B cell (primary cell): ENCODE measurements at places on chromosomes 16 and 17. TPM values are rescaled to one million over a fixed set of nuclear protein-coding genes. Genes with fewer than 3 reads are reported as not detected.

KCTD13 gene
- 74.3 and 83.9 TPM in 2 replicates for total RNA-seq

ODF4 gene
- not detected in 2 replicates for total RNA-seq

TAT gene
- total RNA-seq, result not detected in 2 replicates

OTOP3 gene
- not detected in 2 replicates for total RNA-seq

ZNF19 gene
- 12.6 and 16.0 TPM in 2 replicates for total RNA-seq

CA10 gene
- total RNA-seq, result not detected in 2 replicates

MATCAP1 gene
- 6.2 and 12.4 TPM in 2 replicates for total RNA-seq

CTCF gene
- 78.4 and 80.6 TPM in 2 replicates for total RNA-seq

KCNAB3 gene
- 11.4 and 15.5 TPM in 2 replicates for total RNA-seq

CCL3 gene
- 4.5 and 5.7 TPM in 2 replicates for total RNA-seq

MYH1 gene
- total RNA-seq, result not detected in 2 replicates

KRT39 gene
- total RNA-seq, result not detected in 2 replicates

CLEC18A gene
- 2.2 and 2.5 TPM in 2 replicates for total RNA-seq

LRRC36 gene
- total RNA-seq, result not detected in 2 replicates

SDR42E2 gene
- 0.27 and 0.62 TPM in 2 replicates for total RNA-seq

NEUROD2 gene
- not detected in 2 replicates for total RNA-seq

GPR139 gene
- not detected in 2 replicates for total RNA-seq

ABR gene
- 262 and 304 TPM in 2 replicates for total RNA-seq

ARHGDIG gene
- total RNA-seq, result 0.64 TPM in 1 of 2 replicates, not detected in the other

MYH11 gene
- total RNA-seq, result 0.05 and 0.15 TPM in 2 replicates

CCL5 gene
- 2.9 and 3.3 TPM in 2 replicates for total RNA-seq

NACA2 gene
- total RNA-seq, result not detected in 2 replicates

CASKIN1 gene
- total RNA-seq, result 0.05 TPM in 1 of 2 replicates, not detected in the other

CCDC154 gene
- total RNA-seq, result 12.4 and 16.6 TPM in 2 replicates

GP1BA gene
- total RNA-seq, result not detected in 2 replicates

LCAT gene
- 12.4 and 16.3 TPM in 2 replicates for total RNA-seq

SOX9 gene
- not detected in 2 replicates for total RNA-seq

ADCY7 gene
- total RNA-seq, result 205 and 207 TPM in 2 replicates

SLC16A5 gene
- 9.3 and 13.7 TPM in 2 replicates for total RNA-seq

KRTAP2-3 gene
- not detected in 2 replicates for total RNA-seq

SLX4 gene
- total RNA-seq, result 13.3 and 14.4 TPM in 2 replicates

CD300E gene
- total RNA-seq, result 0.10 TPM in 1 of 2 replicates, not detected in the other

ABCA3 gene
- 5.1 and 5.4 TPM in 2 replicates for total RNA-seq

ABCC6 gene
- 0.15 TPM in 1 of 2 replicates, not detected in the other for total RNA-seq

FOXC2 gene
- not detected in 2 replicates for total RNA-seq

TNK1 gene
- total RNA-seq, result 10.0 and 11.7 TPM in 2 replicates

MT3 gene
- total RNA-seq, result not detected in 2 replicates

CIBAR2 gene
- total RNA-seq, result not detected in 2 replicates
